ENCODE measurements at places on chromosomes 5 and 9.

DNA sequence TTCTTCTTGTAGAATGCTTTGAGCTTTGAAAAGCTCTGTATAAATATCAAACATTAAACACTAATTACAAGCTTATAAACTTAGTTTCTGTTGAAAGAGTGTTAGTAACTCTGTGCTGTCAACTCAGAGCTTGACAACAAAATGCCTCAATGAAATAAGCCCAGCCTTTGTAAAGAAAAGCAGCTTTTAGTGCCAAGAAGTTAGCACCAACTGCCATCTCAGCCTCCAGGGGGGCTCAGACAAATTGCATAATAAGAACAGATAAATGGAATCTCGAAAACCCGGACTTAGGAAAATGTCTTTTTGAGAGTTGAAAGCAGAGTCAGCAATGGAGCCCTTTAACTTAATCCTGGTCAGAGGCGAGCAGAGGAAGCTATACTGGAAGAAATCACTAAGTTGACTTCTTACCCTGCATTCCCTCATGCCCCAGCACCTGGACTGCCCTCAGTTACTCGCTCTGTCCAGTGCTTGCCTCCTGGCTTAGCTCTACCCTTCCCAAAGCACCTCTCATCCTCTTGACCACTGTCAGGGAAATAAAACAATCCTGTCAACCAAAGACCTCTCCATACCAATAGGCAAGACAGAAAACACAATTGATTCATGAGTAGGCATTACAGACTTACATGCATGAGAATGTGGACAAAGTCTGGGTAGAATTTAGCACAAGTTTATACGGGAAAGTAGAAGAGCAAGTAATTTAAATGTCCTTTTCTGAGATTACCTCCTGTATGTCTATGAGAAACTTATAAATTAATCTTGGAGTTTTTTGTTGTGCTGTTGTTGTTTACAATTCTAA is 352.7 kb downstream of the ZNF608 start:
- DNase-seq, result no peak

- DNase-seq, result no peak
Observed at GRCh38 chr5:143241892-143242291, 161.6 kb downstream of the NR3C1 start.

GRCh38 chr9:134687556-134687955 is 46.0 kb downstream of the COL5A1 start:
- no peak for DNase-seq

DNA sequence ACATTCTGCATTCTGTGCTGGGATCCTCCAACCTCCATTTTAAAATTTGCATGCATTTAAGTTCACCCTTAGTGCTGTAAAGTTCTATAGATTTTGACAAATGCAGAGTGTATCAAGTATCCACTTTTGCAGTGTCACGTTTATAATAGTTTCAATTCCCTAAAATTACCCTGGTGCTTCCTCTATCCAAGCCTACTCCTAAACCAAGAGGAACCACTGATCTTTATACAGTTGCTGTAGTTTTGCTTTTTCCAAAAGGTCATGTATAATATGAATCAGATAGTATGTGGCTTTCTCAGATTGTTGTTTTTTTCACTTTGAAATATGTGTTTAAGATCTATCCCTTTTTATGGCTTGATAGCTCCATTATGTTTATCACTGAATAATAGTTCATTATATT is 468.4 kb upstream of the CDH6 start:
- DNase-seq, result no peak

GRCh38 chr5:73858054-73858453 is 232.1 kb downstream of the ARHGEF28 start:
- no peak for DNase-seq

DNA sequence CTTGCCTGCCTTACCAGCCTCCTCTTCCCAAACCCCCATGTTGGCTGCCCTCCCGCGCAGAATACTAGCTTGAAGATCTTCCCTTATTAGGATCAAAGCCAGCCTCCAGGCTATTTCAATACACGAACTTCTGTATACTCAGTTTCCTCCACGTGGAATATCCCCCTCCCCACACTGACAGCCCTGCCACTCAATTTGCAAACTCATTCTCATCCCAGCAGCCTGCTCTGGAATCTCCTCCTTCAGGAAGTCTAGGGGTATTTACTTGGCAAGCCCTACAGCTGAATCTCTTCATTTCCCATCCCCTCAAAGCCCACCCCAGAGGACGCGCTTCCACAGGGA is 157.0 kb upstream of the SMIM23 start:
- no peak for DNase-seq

DNA sequence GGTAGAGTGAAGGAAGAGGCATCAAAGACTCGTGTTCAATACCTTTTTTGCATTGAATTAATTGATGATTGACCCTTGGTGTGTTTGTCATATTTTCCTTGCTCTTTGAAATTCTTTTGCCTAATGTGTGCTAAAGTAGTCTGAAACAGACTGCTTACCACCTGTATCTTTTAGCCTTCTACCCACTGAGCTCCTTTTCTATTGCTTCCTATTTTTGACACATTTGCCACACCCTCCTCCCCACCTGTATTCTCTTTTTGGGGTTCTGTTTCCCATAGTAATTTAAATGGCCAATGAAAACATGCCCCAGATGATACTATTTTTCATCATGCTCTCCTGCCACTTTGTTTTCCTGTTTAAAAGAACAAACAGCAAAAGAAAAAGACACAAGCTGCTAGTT is 78.5 kb downstream of the ZCCHC7 start:
- no peak for DNase-seq

DNA sequence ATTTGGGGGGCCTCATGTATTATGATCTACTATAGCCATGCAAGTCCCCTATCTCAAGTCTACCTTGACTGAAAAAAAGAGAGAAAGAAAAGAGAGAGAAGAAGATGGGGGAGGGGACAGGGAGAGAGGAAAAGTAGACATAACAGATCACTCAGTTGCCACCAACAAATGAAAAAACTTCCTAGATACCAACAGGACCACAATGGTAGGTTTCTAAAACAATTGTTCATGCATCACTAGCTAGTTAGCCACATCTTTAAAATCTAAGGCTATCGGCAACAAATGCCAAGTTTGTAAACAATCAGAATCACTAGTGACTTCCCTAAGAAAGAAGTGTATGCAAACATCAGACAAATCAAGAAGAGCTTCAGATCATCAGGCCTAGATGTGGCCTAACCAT is 328.2 kb downstream of the BNC2 start:
- no peak for DNase-seq

DNA sequence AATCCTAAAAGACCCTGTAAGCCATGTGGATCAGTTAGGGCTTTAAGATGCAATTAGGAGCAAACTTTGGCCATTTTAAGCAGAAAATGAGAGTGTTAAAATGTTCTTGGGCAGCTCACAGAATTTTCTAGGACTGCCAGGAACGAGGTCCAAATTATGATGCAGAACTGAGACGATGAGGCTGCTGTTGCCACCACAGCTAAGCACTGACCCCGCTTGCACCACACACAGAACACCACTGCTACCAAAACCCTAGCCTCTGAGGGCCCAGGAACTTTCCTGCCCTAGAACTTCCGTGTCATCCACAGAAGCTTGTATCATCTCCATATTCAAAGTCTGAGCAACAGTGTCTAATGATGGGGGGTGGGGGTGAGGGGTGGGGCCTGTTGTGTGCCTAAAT is 41.0 kb upstream of the PCSK1 start:
- DNase-seq, result no peak

DNA sequence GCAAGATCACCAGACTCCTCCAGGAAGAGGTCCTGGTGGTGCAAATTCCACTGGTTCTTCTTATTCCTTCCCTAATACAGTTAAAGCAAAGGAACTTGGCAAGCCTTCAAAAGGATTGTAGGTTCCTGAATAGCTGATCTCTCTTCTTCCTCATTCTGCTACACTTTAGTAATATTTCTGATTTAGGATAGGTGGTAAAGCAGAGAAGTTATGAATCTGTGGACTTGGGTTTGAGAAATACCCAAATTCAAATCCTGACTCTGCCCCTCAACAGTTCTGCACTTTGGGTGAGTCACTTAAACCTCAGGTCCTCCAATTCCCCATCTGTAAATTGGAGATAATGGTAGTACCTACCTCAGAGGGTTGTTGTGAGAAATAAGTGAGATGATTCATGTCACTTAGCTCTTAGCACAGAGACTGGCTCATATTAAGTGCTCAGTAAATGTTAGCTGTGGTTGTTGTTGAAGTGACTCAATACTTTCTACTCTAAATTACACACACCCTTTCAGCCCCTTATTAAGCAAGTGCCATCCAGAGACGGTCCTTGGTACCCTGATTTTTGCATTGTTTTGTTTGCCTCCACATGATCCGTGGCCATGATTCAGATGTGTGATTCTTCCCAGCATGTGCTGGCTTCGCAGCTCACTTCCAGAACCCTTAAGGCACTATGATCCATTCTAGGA is 5.2 kb downstream of the SH3RF2 start:
- DNase-seq, result no peak

DNA sequence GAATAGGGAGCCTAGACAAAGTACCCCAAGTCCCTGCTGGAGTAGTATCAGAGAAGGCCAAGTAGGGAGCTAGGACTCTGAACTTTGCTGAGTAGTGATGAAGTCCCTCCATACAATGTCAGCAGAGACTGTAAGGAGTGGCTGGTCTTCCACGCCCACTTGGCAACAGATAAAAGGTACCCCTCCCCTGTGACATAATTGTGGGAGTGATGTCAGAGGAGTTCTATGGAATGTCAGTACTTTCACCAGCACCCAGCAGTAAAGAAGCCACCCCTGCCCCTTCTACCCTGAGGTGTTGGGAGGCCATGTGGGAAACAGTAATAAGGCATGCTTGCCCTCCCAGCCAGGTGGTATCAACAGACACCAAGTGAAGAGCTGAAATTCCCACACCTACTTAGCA is 143.9 kb downstream of the SLIT3 start:
- DNase-seq, result no peak

DNA sequence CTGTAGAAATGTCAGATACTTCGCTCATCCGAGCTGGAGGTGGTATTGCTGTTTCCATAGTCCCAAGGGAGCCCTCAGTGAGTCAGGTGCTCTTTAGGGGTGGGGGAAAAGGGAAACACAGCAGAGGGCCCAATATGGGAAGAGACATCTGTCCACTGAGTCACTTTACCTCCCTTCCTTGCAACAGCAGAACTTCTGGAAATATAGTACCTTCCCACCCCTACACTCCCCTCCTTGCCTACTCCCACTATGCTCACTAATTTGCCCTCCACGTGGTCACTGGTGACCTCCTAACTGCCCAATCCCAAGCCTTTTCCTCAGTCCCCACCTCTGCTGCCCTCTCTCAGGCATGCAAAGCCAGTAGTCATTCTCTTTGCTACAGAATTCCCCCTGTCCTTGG is 1.9 kb downstream of the HK3 start:
- DNase-seq, result no peak

DNA sequence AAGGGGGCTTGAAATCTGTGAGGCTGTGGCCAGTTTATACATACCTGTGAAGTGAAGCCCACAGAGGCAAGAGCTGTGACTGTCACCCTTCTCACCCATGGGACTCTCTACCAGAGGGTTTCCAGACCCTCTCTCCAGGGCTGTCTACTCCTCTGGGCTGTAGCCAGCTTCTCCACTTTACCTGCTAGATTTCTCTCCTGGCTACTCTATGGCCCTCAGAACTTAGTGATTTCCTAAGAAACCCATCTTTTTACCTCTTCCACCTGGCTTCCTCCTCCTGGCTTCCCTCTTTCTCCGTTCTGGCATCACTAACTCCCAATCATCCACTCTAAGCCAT is 78.0 kb downstream of the SEC61B start:
- DNase-seq, result no peak

DNA sequence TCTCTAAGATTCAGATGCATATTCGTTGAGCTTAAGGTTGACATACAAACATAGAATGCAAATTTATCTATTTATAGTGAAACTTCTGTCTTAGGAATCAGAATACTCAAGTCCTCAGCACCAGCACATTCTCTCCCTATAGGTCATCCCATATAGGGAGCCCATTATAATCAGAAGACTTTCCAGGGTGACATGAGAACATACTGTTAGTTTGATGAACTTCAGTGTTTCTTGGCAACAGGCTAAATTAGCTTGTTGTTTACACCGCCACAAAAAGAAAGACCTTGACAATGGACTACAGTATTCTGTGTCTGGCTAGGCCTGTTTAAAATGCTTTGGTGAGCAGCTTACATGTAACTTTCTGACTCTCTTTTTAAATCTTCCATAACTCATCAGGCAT is 104.2 kb downstream of the TAF11L14 start:
- DNase-seq, result no peak

DNA sequence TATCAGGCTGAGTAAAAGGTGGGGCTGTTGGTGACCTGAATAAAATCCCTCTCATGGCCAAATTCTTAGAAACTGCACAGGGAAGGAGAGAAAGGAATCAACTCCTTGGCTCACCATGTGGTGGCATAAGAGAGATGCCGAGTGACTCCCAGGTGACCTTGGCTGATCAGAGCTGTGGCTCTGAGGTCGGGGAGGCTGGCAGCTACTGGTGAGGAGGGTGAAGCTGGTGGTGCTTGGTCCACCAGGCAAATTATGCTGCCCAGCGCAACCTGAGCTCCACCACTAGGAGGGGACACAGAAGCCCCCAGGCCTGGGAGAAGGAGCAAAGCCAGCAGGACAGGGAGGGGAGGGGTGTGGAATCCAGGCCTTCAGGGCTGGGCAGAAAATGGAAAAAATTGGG is 111.2 kb upstream of the IL12B start:
- peak; percentile 55 for DNase-seq
